ENCODE measurements at places on chromosomes 3 and 15.

GRCh38 chr15:66931768-66932633, 133.4 kb upstream of the SMAD3 start:
- no peak for DNase-seq

- DNase-seq, result no peak
These were observed 252.5 kb downstream of the ISL2 start for GRCh38 chr15:76588811-76589747.

DNA sequence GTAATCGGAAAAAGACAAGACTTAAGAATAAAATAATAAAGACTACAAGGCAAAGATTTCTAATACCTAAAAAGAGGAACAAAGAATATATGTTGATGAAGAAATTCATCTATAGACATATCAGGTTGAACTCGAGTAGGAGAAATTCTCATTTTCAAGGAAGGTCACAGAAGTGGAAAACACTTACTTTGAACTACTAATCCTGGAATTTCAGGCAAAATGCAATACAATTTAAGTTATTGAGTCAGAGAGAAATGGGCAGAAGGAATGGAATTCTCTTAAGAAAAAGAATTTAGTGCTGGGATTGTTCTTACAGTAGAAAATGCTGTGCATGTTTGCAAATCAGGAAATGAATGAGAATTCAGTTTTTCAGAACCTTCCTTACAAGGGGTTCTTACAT, 135.9 kb upstream of the TGFBR2 start:
- no peak for DNase-seq

- DNase-seq, result no peak
These were observed 144.6 kb downstream of the ALDH1A2 start for GRCh38 chr15:57920911-57921310.

DNA sequence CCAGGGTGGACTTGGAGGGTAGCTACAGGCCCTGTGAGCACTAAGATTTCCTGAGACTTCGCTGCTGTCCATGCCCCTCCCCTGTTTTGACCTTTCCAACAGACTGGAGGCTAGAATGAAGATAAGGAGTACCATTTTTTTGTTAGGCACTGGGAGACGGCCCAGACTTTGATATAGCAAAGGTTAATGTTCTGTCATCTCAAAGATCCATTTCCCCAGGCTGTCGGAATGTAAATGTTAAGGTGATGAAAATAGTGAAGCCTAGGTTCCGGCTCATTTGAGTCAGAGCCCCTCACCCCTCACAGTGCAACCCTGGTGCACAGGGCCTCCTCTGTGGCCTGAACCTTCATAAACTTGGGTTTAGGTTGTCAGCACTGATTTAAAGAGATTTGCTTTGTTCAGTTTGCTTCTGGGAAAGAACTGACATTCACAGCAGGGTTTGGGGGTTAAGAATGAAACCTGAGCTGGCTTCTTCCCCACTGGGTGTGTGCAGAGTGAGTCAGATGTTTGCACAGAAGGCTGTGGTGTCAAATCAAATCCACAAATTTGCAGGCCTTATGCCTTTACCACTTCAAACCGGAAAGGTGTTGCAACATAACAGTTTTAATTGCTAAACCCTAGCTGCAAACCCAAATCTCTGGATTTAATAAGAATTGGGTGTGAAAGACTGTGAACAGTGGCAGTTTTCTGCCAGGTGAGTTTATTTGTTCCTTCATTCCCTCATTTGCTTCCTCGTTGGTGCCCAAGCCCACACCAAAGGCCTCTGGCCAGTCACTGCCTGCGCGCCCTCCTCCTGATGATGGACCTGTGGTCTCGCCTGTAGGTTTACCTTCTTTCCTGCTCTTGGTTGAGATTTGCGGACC, 20.6 kb upstream of the KCTD6 start:
- peak; percentile 69 for DNase-seq

- no peak for DNase-seq
These were observed 206.7 kb upstream of the IGF1R start for GRCh38 chr15:98441599-98441998.

- no peak for DNase-seq
These were observed 271.4 kb downstream of the THSD4 start for GRCh38 chr15:71386448-71387236.

DNA sequence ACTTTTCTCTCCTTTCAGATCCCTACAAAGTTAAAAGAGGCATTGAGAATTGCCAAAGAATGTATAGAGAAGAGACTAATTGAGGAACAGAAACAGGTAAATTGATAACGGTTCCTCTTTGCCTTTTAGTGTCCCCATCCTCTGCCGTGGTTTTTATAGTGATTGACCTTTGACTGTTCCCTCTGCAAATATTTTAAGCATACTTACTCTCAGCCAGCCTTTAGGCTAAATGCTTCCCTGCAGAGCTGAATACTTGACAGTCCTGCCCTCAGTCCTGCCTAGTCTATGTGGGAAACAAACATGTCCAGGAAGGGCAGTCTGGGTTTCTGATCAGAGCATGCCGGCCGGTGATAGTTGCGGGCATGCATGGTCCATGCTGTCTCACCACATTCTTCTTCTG, 24.7 kb downstream of the PDHB start:
- no peak for DNase-seq

DNA sequence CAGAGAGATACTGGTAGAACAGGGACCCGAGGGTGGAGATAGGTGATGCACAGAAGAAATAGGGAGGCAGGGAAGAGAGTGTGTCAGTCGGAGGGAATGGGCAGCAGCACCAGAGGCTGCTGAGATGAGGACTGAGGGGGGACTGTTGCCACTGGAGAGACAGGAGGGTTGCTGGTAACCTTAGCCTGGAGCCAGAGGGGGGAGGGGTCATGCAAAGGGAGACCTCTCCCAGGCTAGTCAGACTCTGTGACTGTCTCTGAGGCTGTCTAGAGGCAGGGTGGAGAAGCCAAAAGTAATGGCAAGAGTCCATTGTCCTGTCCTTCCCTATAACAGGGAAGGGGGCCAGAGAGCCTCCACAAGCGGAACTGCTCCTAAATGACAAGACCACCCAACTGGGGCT, 2.1 kb upstream of the DLEC1 start:
- DNase-seq, result no peak

DNA sequence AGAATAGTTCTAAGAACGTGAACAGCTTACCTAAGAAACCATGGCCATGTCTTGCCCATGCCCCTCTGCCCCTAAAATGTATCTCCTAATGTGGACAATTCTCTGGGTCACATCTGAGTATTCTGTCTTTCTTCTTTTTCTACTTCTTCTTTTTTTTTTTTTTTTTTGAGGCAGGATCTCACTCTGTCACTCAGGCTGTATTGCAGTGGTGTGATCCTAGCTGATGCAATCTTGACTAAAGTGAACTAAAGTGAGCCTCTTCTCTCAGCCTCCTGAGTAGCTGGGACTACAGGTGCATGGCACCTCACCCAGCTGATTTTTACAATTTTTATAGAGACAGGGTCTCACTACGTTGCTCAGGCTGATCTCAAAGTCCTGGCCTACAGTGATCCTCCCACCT, 204.8 kb upstream of the ZPLD1 start:
- no peak for DNase-seq

- DNase-seq, result no peak
These were observed 116.7 kb downstream of the RASA2 start for GRCh38 chr3:141603473-141604035.

DNA sequence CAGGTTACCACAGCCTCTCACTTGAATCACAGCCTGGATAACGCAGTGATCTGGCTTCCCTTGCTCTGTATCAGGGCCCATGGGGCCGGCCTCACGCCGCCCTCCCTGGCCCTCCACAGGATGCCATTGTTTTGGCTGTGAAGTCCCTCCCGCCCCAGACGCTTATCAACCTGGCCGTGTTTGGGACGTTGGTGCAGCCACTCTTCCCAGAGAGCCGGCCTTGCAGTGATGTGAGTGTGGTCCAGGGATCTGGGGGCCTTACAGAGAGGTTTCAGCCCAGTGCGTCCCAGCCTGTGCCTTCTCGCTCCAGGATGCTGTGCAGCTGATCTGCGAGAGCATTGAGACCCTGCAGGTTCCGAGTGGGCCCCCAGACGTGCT, 6.6 kb downstream of the VWA5B2 start:
- DNase-seq, result no peak

All from stimulated activated CD8-positive, alpha-beta memory T cell treated with anti-CD3 and anti-CD28 coated beads, Interleukin-4, amount 100 ng/mL, for 48 hours (primary cell).